ENCODE measurements at places on chromosomes 6 and 20.

DNA sequence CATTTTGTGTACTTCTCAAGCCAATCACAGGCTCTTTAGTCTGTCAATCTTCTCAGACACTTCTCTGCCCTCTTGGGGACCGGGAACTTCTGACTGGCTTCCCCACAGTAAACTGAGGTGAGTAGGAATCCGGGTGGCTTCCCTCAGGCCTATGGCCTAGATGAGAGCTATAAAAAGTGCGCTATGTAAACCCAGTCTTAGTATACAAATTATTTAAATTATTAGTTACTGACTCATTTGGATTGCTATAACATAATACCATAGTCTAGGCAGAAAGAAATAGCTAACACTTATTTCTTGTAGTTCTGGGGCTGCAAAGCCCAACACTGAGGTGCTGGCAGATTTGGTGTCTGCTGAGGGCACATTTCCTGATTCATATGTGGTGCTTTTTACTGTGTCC lies 109.2 kb upstream of the MCHR2 start:
- peak; percentile 6 for DNase-seq

DNA sequence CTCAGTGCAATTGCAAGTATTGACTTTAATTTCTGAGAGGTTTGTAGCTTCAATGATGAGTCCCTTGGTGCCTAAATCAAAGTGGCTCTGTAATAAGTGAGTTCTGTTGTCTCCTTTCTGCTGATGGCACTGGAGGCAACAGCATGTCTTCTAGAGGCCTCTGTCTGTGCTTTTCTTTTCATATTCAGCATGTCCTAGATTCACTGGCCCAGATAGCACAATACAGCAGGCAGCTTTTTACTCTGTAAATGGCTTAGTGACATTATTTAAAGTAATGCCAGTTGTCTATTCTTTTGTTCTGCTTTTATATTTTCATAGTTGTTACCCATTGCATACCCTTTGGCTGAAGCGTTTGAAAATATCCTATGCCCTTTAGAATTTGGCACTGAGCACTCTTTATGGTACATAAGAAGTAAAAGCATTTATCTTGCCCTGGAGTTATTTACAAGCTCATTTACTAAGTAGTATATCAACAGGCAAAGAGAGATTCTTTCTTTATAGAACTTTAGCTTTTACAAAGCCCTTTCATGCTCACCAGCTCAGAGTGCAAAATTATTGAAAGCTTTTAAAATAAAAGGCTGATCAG lies 271.5 kb upstream of the KCNQ5 start:
- DNase-seq, result no peak

DNA sequence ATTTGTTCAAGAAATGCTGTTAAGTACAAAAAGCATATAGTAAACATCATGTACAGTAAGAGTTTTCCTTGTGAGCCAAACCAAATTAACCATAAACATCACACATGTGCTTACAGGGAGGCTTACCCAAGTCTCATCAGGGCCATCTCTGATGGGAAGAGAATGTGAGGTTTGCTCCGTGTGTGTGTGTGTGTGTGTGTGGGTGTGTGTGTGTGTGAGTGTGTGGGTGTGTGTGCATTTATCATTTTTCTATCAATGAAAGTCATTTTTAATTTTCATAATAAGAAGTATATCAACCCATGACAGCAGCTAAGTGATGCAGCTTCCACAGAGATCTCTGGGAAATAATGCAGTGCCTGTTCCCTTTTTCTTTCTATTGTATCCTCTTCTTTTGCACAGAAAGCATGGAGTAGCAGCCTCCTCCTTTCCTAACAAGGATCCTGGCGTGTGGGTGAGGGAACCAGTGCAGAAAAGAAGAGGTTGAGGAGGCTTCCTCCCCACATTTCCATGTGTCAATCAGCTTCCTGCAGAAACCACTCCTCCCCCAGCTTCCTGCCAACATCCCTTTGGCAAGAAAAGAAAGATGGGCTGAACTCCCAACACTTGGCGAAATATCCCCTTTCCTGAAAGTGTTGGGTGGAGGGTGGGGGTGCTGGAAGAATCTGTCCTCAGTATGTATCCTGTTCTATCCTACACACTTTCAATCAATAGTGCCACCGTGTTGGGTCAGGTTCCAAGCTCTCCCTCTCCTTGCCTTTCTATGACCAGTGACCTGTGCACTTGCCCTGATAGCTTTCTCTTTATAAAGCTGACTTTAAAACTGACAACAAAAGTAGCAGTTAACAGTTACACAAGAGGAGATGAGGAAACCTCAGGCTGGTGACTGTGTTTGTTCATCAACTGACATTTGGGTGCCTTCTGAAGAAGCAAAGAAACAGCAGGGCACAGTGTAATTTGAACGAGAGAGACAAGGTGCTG lies 251.8 kb upstream of the CITED2 start:
- DNase-seq, result no peak

- DNase-seq, result no peak
Observed at GRCh38 chr6:158389193-158389919, 77.1 kb downstream of the TULP4 start.

GRCh38 chr20:57074386-57074785 lies 192.1 kb downstream of the BMP7 start:
- no peak for DNase-seq

DNA sequence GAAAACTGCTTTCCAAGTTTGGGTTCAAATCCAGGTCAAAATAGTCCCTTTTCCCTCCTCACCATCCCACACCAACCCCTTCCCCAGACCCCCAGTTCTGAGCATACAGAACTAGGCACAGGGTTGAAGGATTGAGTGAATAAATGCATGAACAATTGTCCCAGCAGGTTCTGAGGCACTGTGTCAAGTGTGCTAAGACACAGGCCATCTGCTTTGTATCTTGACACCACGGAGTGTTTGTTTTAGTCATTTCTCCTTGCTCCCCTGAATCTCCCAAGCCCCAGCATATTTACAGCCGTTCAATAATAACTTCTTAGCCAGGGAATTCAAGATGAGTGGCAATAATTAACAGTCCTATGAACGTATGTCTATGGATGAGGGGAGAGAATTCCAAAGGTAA lies 102.8 kb upstream of the JARID2 start:
- no peak for DNase-seq

GRCh38 chr6:134740027-134740373 lies 209.9 kb downstream of the ALDH8A1 start:
- no peak for DNase-seq

DNA sequence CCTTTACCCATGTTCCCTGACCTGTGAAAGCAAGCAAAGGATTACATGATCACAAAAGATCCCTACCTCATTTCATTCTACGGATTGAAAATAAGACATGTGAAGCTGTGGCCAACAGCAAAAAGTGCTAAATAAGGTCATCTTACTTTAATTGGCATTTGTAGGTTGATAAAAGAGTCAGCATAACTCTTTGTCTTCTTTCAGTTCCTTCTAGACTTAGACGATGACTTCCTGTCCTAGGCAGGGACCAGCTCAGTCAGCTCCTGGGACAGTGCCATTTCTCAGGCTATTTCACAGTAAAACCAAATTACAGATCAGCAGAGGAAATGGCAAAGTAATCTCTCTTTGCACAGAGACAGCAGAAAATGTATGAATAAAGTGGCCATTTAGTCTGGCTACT lies 480.7 kb downstream of the RFPL4B start:
- no peak for DNase-seq

- DNase-seq, result peak; percentile 50
Observed at GRCh38 chr20:62835931-62836861, 19.3 kb downstream of the COL9A3 start.

GRCh38 chr6:105804000-105804399 lies 282.1 kb upstream of the PRDM1 start:
- DNase-seq, result no peak

GRCh38 chr6:138467901-138468300 lies 31.4 kb downstream of the NHSL1 start:
- peak; percentile 38 for DNase-seq

- DNase-seq, result no peak
Observed at GRCh38 chr6:167705211-167705750, 121.4 kb upstream of the AFDN start.

GRCh38 chr6:37864250-37864649 lies 44.7 kb downstream of the ZFAND3 start:
- no peak for DNase-seq

- DNase-seq, result peak; percentile 82
Observed at GRCh38 chr6:134814076-134814695, 135.7 kb downstream of the ALDH8A1 start.

GRCh38 chr20:49594143-49594930 lies 26.4 kb upstream of the PTGIS start:
- DNase-seq, result peak; percentile 87

DNA sequence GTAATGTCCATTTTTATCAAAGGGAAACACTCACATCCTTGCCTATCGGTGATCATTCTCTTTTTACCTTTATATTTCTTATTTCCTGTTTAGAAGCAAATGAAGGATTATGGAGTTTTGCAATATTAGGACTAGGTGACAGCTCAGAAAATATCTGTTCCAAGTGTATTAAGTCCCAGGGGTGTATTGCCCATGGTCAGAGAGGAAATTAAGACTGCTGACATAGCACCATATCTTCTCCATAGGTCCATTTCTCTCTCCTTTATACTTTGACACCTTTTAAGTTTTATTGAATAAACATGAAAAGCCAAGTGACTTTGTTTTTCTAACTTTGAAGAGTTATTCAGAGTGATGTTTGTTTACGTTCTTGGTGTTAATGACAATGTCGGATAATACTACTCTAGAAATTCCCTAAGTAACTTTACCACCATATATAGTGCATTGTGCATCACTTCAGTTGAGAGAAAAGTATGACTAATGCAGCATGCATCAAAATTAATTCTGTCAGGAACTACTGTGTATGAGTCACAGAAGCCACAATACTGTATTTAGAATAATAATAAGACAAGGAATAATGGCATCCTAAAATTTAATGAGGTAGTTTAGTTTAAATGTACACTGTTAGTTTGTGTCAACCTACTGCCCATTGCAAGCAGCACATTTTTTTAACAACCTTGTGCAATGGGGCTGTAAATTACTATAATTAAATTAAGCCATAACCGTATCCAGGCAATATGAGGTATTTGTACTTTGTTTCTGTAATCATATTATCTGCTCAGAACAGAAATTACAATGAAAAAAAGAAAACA lies 474.4 kb upstream of the RNF217 start:
- peak; percentile 6 for DNase-seq

DNA sequence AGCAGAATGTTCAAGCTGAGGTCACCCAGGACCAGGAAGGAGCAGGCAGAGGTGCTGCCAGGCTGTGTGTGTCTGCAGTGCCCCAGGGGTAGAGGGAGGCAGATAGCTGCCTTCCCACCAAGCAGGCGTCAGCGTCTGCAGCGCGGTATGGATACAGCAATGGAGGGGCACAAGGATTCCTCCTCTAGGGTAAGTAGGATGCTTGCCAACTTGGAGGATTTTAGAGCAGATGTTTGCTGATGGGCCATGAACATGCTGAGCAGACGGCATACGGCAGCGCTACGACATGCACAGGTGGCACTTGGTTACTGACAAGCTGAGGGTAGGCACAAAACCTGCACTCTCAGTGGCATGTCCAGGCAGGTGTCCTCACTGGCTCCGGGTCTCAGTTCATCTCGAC lies 48.1 kb downstream of the PSMG4 start:
- no peak for DNase-seq

GRCh38 chr6:26329763-26330511 lies 35.1 kb upstream of the BTN3A2 start:
- DNase-seq, result peak; percentile 68

- DNase-seq, result peak; percentile 52
Observed at GRCh38 chr20:41137614-41138474, 501 bp downstream of the PLCG1 start.

GRCh38 chr20:35473684-35474083 lies 18.3 kb downstream of the CEP250 start:
- DNase-seq, result no peak

GRCh38 chr20:50759678-50760077 lies 28.3 kb downstream of the PARD6B start:
- DNase-seq, result no peak

DNA sequence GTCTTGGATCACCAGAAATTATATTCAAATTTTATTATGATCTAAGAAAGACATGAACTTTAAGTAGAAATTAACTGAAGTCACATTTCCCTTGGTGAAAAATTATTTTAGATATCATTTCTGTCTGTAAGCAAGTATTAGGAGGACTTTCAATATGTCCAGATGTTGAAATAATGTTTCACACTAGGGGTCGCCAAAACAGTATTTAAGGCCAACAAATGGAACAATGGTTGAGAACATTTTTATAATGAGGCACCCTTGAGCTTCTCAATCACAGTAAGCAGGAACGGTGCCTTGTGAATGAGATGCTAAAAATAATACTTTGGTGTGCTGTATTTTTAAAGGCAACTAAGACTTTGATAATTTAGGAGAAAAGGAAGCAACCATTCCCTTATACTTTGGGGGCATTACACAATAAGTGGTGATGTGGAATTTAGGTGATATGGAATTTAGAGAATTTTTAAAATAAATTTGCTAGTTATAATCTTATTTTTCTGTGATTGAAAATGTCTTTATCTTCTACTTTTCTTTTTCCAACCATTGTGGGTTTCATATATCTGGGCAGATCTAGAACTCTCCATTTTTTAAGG lies 9.6 kb upstream of the SF3B5 start:
- peak; percentile 79 for DNase-seq

DNA sequence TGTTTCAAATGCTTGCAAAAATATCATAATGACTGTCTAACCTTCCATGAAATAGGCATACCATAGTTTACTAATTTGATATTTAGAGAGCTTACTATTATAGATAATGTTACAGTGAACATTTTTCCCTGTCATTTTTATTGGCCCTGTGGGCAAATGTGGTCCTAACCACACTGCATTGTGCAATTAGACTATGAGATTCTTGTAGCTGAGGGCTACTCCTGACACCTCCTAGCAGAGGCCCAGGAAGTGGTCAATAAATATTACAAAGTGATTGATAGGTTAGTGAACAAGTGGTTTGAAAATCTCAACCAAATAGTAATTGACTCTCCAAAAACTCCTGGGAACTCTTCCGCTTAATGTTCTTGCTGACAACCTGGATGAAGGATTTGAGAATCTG lies 160.5 kb upstream of the KCNG1 start:
- DNase-seq, result no peak

DNA sequence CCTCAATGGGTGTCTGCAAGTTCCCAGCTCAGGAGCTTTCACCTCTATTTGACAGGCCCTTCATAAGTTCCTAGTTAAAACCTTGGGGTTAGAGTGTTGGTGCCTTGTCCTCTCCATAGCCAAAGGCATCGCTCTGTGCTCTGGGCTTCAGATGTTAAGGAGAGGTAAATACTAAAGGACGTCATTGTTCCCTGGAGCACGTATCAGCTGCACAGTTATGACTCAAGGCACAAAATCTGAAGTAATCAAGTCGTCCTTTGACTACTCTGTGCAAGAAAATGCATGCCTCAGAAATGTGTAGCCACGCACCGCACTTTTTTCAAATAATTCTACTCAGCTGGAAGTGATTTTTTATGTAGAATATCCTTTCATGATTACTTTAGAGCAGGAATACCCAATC lies 240.8 kb upstream of the QKI start:
- DNase-seq, result no peak

DNA sequence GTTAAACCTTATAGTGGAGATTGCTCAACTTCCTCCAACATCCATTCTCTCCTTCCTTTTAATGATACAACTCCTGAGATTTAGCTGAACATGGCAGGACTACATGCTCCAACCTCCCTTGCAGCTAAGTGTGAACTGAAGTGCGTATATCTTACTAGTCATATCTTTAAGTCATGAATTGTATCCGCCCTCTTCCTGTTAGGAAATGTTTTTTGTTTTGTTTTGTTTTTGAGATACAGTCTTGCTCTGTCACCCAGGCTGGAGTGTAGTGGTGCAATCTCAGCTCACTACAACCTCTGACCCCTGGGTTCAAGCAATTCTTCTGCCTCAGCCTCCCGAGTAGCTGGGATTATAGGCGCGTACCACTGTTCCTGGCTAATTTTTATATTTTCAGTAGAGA lies 8.8 kb upstream of the OSTM1 start:
- no peak for DNase-seq

- no peak for DNase-seq
Observed at GRCh38 chr6:3421143-3421542, 35.7 kb downstream of the SLC22A23 start.

All from IMR-90 (cell line).